ENCODE measurements at places on chromosomes 13 and 19.

- no peak for DNase-seq
Observed at GRCh38 chr13:45406421-45406820, 11.8 kb downstream of the SLC25A30 start.

GRCh38 chr19:19110410-19111135, 27.7 kb downstream of the TMEM161A start:
- DNase-seq: no peak

- DNase-seq: no peak
Observed at GRCh38 chr19:46202426-46202825, 27.1 kb upstream of the IGFL1 start.

- DNase-seq: no peak
Observed at GRCh38 chr13:91586609-91587008, 188.2 kb downstream of the GPC5 start.

DNA sequence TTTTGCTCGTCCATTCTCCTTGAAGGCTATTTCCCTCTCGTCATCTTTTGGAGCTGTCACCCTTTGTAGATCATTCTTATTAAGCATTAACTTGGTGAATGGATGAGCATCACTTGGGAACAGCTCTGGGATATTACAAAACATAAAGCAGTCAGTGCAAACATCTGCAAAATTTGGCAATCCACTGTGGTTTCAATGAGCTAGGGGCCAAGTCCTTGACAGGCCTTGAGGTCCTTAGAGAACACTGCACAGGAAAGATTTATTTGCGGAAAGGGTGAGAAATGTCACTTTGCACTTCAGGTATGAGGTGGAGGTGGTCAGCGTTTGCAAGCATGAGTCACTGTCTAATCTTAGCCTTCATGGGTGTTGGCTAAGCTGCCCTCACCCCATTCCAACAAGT, 239.7 kb upstream of the MAB21L1 start:
- no peak for DNase-seq

- DNase-seq: no peak
Observed at GRCh38 chr13:31278869-31279268, 79.1 kb downstream of the B3GLCT start.
